ENCODE measurements at places on chromosomes 7 and 10.
A peak's percentile ranks its signal among the peaks of the same experiment; 100 is the strongest.

GRCh38 chr10:130864961-130865818 is 446.3 kb downstream of the TCERG1L start:
- DNase-seq, result no peak

DNA sequence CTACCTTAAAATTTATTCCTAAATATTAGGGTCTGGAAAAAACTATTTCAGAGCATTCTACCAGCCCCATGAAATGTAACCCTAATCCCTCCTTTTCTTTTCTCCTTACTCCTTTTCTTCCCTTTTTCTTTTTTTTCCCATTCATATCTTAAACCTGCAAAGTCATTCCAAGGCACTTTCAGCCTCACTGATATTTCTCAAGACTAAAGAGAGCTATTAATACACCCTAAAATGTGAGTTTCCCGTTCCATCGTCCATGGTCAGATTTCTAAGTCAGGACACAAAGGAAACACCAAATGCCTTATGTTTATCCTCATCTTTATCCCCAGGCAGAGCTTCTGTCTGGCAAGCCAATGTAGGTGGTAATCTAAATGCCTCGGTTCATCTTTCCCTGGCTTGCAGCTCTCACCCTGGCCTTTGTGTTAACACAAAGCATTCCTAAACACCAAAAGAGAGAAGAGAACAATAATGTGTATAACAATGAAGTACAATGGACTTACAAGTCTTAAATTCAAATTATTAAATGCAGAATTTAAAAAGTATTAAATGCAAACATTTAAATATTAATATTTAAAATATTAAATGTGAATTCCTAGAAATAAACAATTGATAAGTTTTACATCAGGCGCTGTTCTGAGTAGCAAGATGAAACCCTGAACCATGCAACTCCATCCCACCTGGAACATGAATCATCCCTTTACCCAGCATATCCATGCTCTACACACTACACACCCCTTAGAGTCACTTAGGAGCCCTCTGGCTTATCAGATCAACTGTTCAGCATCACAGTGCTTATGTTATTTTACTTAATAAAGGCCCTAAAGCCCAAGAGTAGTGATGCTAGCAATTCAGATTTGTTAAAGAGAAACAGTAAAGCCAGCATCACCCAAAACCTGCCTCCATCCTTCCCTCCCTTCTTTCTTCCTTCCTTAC is 26.8 kb downstream of the MICU1 start:
- no peak for DNase-seq

GRCh38 chr10:96222441-96222840 is 48.9 kb downstream of the BLNK start:
- DNase-seq, result no peak

DNA sequence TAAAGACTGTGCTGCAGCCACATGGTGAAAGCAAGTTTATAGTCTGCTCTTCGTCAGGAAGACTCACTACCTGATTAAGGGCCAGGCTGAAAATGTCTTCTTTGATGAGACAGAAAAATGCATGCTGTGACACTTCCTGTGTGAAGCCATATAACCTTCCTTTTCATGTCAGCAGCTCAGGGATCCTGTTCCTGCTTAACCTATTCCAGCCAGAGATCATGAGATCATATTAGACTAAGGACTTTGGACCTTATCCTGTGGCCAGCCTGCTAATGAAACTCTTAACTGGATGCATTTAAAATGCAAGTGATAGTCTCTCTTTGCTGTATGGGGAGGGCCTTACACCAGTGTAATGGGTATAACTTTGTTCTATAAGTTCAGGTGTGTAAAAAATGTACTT is 165.2 kb downstream of the PTEN start:
- no peak for DNase-seq

- DNase-seq, result no peak
These were observed 3.0 kb downstream of the SLC12A9 start for GRCh38 chr7:100855515-100855914.

- DNase-seq, result peak; percentile 41
These were observed 48.1 kb downstream of the INSYN2A start for GRCh38 chr10:127148066-127148932.

- DNase-seq, result no peak
These were observed 5.0 kb upstream of the ATP6V0E2 start for GRCh38 chr7:149868623-149869290.

- no peak for DNase-seq
These were observed 38.3 kb upstream of the TOMM7 start for GRCh38 chr7:22860784-22861482.

DNA sequence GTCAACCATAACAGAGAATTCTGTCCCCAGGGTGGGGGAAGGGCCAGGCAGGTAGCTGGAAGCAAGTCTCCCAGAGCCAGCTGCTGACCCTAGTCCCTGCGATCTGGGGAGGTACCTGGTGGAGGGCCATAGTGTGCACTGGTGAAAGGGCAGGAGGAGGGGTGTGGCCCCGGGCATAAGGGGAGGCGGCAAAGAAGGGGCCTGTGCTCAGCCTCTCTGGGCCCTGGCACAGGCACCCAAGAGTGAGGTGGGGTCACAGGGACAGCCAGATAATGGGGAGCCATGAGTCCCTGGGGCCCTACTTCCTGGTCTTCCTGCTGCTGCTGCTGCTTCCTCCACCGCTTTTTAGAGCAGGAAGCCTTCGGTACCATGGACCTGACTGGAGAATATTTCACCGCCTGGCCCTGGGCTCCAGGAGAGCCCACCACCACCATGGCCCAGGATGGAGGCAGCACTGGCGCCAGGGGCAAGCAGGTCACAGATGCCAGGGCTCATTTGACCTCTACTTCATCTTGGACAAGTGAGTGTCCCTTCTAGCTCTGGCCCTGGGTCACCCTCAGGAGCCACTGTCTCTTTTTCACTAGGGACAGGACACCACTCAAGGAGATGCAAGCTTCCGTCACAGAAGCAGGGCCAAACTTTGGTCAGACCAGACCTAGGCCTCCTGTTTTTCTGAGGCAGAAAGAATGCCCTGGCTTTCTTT is at the start of gene ANTXRL:
Gene ANTXRL (plus strand): TSS at position 7 of the 703 bp plus-strand sequence. CDS start 266 bp downstream, at position 273.
- no peak for DNase-seq

DNA sequence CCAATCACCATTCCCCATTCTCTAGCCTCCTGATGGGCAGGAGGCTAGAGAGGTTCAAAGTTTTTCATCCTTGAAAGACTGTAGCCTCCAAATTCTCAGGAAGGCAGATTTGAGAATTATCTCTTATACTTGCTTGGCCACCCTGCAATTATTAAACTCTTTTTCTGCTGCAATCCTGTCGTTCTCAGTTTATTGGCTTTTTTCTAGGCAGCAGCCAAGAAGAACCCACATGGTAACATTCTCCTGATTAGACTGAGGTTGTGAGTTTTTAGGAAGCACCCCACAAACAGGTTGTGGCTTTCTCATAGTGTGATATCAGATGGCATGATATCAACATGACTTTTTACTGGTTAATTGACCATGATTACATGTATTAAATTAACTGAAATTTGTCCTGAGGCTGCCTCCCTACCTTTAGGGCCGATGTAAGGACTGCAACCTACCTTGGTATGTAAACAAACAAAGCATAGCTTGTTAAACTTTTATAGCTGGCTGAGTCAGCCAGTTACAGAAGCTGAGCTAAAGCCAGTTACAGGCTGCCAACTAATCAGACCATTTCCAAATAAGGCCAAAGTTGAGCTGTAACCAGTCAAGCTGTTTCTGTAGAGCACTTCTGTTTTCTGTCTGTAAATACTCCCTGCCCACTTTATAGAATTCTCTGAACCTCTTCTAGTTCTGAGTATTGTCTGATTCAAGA is 3.2 kb upstream of the ZNF248 start:
- DNase-seq, result no peak

DNA sequence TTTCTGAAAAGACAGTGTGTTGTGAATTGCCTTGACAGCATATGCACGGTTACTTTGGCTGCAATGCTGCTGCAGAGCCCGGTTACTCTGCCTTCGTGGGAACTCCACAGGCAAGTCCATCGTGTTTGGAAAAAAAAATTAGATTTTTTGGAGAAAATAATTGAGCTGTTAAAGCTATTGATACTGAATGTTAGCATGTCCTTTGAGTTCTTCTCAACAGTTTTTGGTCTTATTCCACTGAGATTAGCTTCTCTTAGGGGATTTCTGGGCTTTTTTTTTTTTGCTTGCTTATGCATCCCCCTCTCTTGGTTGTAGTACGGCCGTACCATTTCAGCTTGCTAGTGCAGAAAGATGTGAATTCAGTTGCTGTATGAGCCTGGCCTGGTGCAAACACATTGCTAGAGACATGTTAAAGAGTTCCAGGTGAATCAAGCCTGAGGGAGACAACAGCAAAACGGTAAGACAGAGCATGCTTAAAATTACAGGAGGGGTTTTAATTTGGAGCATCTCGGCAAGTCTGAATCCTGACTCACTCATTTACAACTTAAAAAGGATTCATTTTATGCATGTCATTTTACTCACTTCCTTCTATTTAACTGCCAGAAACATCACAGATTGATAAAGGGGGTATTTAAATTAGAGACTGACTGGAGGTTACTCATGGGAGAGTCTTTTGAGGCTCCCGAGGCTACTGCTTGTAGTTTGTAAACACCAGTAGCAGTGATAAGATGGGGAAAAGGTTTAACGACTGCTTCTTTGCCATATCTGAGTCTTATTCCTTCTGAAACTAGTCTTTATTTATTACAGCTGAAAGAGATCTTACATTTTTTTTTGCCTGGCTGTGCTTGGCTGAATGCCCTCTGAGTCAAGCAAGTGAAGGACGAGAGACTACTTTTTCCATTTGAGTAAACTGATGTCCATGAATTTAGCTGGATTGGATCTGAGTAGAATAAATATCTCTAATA is 113.7 kb downstream of the CDK14 start:
- no peak for DNase-seq

- no peak for DNase-seq
These were observed 103.3 kb upstream of the DIP2C start for GRCh38 chr10:792792-793100.

DNA sequence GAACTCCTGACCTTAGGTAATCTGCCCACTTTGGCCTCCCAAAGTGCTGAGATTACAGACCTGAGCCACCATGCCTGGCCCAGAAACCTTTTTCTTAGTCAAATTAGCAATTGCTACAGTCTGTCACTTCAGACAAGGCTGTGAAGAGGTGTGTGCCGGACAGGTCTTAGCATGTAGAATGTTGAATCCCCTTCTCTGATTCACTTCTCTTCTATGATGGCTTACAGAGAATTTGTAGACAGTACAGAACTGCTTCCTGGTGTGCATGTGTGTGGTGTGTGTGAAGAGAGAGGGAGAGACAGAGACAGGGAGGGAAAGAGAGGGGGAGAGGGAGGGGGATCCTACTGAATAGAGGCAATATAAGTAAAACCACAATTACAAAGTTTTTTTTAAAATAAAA is 150.4 kb downstream of the PARD3 start:
- no peak for DNase-seq

DNA sequence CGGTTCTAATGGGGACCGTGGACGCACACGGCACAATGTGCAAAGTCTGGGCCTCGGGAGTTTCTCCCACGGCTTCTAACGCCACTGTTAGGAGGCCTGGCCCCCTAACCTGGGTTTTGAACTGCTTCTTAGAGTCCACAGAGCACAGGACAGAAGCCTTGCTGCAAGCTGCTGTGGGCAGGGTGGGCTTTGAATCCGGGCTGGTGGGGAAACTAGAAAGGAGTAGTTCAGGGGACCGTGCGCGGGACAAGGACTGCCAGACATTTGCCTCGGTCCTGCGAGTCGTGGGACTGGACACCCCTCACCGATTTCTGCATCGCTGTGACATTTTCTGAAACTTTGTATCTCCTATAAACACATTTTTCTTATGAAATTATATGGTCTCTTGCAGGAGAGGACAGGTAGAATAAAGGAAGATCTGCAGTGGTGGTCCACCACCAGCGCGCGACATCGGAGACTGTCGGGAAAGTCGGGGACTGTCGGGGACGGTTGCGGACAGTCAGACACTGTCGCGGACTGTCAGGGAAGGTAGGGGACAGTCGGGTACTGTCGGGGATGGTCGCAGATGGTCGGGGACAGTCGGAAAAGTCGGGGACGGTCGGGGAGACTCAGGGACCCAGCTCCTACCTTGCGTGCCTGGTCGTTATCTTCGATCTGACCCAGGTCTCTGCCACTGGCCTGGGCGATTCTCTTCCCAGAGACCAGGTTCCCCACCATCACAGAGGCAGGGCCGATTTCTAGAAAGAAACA is 222.1 kb downstream of the ZMYND11 start:
- no peak for DNase-seq

GRCh38 chr7:86748843-86749719 is 105.4 kb downstream of the GRM3 start:
- no peak for DNase-seq

GRCh38 chr10:46077731-46078413 is 31.8 kb upstream of the MSMB start:
- no peak for DNase-seq

- DNase-seq, result no peak
These were observed 16.3 kb upstream of the CRYGN start for GRCh38 chr7:151456276-151456675.

- no peak for DNase-seq
These were observed 645.7 kb downstream of the ANKRD7 start for GRCh38 chr7:118870187-118870586.

DNA sequence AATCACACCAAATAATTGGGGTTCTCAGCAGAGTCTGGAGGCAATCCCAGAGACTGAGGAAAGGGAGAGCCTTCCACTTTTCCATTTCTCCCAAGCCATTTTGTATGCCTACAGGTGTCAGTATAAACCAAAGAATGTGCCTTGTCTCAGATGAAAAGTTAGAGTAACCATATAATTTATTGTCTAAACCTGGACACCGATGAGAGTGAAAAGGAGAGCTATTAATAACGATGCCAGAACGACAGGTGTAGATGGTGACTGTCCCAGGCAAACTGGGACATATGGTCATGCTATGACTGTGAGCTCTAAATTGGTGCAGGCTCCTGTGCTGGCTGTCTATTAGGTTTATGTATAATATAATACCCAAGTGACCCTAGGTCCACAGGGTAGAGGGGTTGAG is 219.6 kb downstream of the ARHGAP12 start:
- DNase-seq, result no peak

- no peak for DNase-seq
These were observed 65.7 kb upstream of the PARD3 start for GRCh38 chr10:34880817-34881216.

GRCh38 chr10:49183596-49184542 is 4.3 kb downstream of the TMEM273 start:
- no peak for DNase-seq

GRCh38 chr10:34584164-34584563 is 230.9 kb downstream of the PARD3 start:
- DNase-seq, result no peak

DNA sequence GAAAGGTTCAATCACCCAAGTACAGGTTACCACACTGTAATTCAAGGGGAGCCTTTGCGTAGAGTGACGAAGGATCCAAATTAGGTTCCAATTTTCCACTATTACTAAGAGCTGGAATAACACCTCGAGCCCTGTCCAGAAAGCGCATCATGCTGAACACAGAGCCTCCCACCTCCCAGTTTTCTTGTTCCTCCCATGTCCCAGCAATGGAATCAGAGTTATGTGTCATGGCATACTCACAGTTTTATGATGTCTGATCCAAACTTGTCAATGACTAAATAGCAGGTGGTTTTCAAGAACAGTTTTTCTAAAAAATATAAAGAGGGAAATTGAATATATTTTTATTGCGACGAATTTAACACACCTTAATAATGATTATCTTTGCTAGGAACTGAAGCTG is 50.6 kb downstream of the AOAH start:
- DNase-seq, result no peak
